ENCODE measurements at places on chromosomes 6 and 20.

GRCh38 chr6:22737331-22737730 is 168.0 kb downstream of the HDGFL1 start:
- DNase-seq = no peak

GRCh38 chr6:93337014-93337413 is 82.3 kb downstream of the EPHA7 start:
- no peak for DNase-seq

GRCh38 chr6:93418033-93418407 is 1.3 kb downstream of the EPHA7 start:
- DNase-seq = no peak

- DNase-seq = no peak
Measured at GRCh38 chr20:3864518-3864917, 17.9 kb downstream of the MAVS start.

All from cortex of kidney (tissue), 1 donor.